ENCODE measurements at places on chromosomes 4 and X. TPM values are rescaled to one million over a fixed set of nuclear protein-coding genes. Genes with fewer than 3 reads are reported as not detected.

The MAGEB1 gene
- not detected for total RNA-seq

The CLGN gene
- total RNA-seq, result 4.1 TPM

The PNPLA4 gene
- total RNA-seq, result 1.5 TPM

The LGI2 gene
- total RNA-seq, result 0.54 TPM

The SRPX gene
- total RNA-seq, result 142 TPM
